ENCODE measurements at places on chromosomes 5 and 9. TPM values are rescaled to one million over a fixed set of nuclear protein-coding genes. Genes with fewer than 3 reads are reported as not detected.

- no peak for DNase-seq
- no peaks in the 10 kb centered on the region for H3K4me1 ChIP-seq
- no peaks in the 10 kb centered on the region for H3K36me3 ChIP-seq
- H3K27ac ChIP-seq: no peak overlapping the region
These were observed 124.9 kb upstream of the GRIA1 start for GRCh38 chr5:153365547-153365946.

DNA sequence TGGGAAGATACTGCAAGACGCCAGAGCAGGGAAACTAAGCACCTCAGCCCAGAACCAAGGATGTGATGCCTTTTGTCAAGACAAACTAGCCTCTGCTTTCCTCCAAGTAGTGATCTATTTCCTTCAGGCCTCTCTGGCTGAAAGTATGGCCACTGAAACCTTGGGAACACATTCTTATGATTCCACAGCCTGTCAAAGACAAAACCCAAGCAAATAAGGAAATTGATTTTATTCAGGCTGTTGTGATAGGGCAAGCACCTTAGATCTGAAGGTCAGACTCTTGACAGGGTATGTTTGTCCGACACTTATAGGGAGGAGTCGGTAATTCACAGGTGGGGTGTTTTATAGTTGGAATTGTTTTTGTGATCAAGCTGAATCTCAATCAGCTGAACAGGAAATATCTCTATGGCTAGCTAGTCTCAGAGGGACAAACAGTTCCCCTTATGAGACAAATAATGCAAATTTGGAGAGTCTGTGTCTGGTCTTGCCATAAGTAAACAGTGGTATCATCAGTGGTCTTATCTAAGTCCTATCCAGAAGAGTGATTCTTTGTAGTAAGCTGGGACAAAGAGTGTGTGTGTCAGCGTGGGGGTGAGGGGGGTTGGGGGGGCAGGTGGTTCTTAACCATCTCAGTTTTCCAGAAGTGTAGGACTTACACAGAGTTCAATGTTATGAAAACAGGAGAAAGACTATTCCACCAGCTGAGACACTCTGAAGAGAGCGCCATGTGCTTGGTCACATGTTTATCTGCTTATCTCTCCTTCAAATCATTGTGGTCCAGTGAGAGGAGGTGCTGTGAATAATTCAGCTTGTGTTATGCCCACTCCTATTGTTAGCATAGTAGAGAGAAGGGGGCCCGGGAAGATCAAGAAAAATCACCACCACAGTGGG lies 6.7 kb upstream of the ZCCHC10 start:
- H3K4me1 ChIP-seq: no peaks in the 10 kb centered on the region
- no peak overlapping the region for H3K4me3 ChIP-seq
- H3K27me3 ChIP-seq: no peaks in the 10 kb centered on the region
- H3K36me3 ChIP-seq: no peaks in the 10 kb centered on the region
- H3K27ac ChIP-seq: no peak overlapping the region

LHX3 gene
- not detected for polyA plus RNA-seq

ABLIM3 gene
- 54.1 TPM for polyA plus RNA-seq

FOXD4L3 gene
- polyA plus RNA-seq: not detected

Data from heart right ventricle (tissue), 16 donors.